ENCODE measurements at places on chromosomes 6 and 20. TPM values are rescaled to one million over a fixed set of nuclear protein-coding genes. Genes with fewer than 3 reads are reported as not detected.
A peak's percentile ranks its signal among the peaks of the same experiment; 100 is the strongest.

PNPLA1 gene
- not detected for total RNA-seq

KIFC1 gene
- 4.2 TPM for total RNA-seq

TUBE1 gene
- 17.7 TPM for total RNA-seq

OPRM1 gene
- not detected for total RNA-seq

ADTRP gene
- 0.58 TPM for total RNA-seq

ZNF165 gene
- 0.48 TPM for total RNA-seq

DNA sequence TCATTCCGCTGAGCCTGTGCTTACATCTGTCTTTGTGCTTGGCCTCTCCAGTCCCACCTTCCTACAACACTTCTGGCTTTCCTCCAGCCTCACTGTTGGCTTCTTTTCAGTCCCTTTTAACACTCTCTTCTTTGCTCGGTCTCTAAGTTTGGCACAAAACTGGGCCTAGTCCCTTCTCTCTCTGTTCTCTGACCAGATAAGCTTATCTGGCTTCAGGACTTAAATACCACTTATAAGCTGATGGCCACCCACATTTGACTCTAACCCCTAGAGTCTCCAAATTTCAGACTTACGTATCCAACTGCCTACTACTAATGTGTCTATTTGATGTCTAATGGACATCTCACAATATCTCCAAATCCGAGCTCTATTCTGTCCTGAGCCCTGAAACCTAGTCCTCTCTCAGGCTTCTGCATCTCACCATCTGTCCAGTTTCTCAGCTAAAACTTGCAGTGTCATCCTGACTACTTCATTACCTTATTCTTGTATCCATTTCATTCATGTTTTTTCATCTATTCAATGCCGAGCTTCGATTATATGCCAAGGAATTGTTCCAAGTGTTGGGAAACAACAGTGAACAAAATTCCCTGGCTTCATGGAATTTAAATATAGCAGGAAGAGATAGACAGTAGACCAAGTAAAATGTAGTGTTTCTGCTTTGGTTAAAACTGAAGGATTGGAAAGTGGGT lies 40.1 kb downstream of the TBPL1 start:
- peaks cover 5% of the 10 kb centered on the region for H3K36me3 ChIP-seq
- no peaks in the 10 kb centered on the region for H3K27me3 ChIP-seq
- no peak for DNase-seq
- H3K27ac ChIP-seq, result no peak overlapping the region

GRCh38 chr6:38193051-38193450 lies 373.5 kb downstream of the ZFAND3 start:
- DNase-seq, result no peak
- no peaks in the 10 kb centered on the region for H3K36me3 ChIP-seq
- no peak overlapping the region for H3K4me3 ChIP-seq
- H3K27me3 ChIP-seq, result no peaks in the 10 kb centered on the region

GRCh38 chr6:36309203-36309602 lies 27.5 kb downstream of the BNIP5 start:
- DNase-seq, result no peak
- peaks cover 15% of the 10 kb centered on the region for H3K27me3 ChIP-seq

- H3K36me3 ChIP-seq, result no peaks in the 10 kb centered on the region
- H3K27me3 ChIP-seq, result peaks cover 10% of the 10 kb centered on the region
- peak; percentile 21 for DNase-seq
- H3K4me1 ChIP-seq, result no peaks in the 10 kb centered on the region
- no peak overlapping the region for H3K27ac ChIP-seq
These were observed 226.3 kb upstream of the KCNG1 start for GRCh38 chr20:51249215-51249614.

DNA sequence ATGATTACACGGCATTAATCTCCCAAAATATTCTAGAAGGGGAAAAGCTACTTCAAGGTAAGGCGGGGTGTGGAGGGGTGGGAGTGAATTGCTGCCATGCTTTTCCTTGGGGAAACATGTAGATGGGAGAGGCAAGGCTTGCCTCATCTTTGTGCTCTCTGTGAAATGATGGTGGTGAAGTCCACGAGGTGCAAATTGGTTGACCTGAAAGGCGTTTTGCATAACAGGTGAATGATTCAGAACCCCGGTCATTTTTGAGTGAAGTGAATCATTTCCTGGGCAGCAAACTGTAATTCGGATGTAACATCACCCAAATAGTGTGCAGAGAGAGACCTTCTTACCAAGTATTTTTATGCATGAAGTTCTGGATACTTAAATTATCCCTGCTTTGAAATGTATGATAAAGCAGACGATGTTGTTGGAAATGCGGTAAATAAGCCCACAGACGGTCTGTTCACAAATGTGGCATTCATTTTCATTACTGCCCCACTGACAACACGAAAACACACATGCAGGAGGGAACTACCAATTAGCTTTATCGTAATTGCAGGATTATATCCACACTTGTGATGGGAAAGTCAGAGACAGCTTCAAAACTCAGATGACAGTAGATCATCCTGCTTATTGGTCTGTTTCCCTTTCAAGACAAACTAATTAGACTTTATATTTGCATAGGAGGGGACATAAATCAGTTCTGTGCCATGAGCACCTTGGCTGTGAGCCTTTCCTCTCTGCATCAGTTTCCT lies 3.0 kb downstream of the CDH4 start:
- no peaks in the 10 kb centered on the region for H3K36me3 ChIP-seq
- H3K27ac ChIP-seq, result peak overlapping the region; percentile 69
- H3K4me3 ChIP-seq, result peak overlapping the region; percentile 14
- peak; percentile 72 for DNase-seq
- peaks cover 8% of the 10 kb centered on the region for H3K27me3 ChIP-seq

GRCh38 chr20:44938637-44939036 lies 21.6 kb downstream of the TOMM34 start:
- no peak for DNase-seq
- no peaks in the 10 kb centered on the region for H3K27me3 ChIP-seq
- no peaks in the 10 kb centered on the region for H3K4me1 ChIP-seq
- H3K27ac ChIP-seq, result no peak overlapping the region
- no peak overlapping the region for H3K4me3 ChIP-seq
- peaks cover 27% of the 10 kb centered on the region for H3K36me3 ChIP-seq

DNA sequence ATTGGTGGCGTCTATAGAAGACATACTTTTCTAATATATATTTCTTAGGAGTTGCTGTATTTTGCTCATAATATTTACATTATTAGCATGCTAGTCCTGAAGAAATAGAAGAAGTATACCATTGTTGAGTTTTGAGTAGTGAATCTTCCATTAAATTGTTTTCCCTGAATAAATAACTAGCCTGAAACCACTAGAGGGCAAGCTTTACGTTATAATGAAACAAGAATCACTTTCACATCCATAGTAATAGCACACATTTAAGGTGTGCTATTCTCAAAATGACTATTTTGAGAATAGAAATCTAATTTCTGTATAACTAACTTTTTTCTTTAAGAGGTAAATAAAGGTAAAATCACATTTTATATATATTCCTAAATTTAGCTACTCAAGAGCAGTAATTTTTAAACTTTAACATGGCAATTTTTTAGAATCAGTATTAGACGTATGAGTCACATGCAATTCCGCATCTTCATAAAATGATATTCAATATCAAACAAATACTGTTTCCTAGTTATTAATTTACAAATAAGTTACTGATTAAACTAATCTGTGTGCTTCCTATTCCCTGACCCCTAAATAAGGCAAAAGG lies 213.2 kb upstream of the MANEA start:
- DNase-seq, result no peak
- no peaks in the 10 kb centered on the region for H3K4me1 ChIP-seq
- no peaks in the 10 kb centered on the region for H3K36me3 ChIP-seq

GRCh38 chr6:142376800-142377496 lies 75.1 kb downstream of the ADGRG6 start:
- DNase-seq, result peak; percentile 14
- no peak overlapping the region for H3K27ac ChIP-seq
- no peaks in the 10 kb centered on the region for H3K27me3 ChIP-seq
- peaks cover 31% of the 10 kb centered on the region for H3K4me1 ChIP-seq

GRCh38 chr6:82616386-82617028 lies 252.9 kb downstream of the TPBG start:
- no peak for DNase-seq
- H3K36me3 ChIP-seq, result no peaks in the 10 kb centered on the region
- H3K27ac ChIP-seq, result no peak overlapping the region
- no peaks in the 10 kb centered on the region for H3K27me3 ChIP-seq
- no peak overlapping the region for H3K4me3 ChIP-seq
- H3K4me1 ChIP-seq, result no peaks in the 10 kb centered on the region

- DNase-seq, result no peak
- H3K27ac ChIP-seq, result no peak overlapping the region
- H3K27me3 ChIP-seq, result no peaks in the 10 kb centered on the region
- no peaks in the 10 kb centered on the region for H3K4me1 ChIP-seq
These were observed 43.8 kb upstream of the EIF2S2 start for GRCh38 chr20:34155836-34156235.

- no peaks in the 10 kb centered on the region for H3K27me3 ChIP-seq
- no peak overlapping the region for H3K4me3 ChIP-seq
- H3K27ac ChIP-seq, result no peak overlapping the region
- DNase-seq, result no peak
- peaks cover 17% of the 10 kb centered on the region for H3K36me3 ChIP-seq
These were observed 4.4 kb downstream of the PNRC1 start for GRCh38 chr6:89084954-89085353.

DNA sequence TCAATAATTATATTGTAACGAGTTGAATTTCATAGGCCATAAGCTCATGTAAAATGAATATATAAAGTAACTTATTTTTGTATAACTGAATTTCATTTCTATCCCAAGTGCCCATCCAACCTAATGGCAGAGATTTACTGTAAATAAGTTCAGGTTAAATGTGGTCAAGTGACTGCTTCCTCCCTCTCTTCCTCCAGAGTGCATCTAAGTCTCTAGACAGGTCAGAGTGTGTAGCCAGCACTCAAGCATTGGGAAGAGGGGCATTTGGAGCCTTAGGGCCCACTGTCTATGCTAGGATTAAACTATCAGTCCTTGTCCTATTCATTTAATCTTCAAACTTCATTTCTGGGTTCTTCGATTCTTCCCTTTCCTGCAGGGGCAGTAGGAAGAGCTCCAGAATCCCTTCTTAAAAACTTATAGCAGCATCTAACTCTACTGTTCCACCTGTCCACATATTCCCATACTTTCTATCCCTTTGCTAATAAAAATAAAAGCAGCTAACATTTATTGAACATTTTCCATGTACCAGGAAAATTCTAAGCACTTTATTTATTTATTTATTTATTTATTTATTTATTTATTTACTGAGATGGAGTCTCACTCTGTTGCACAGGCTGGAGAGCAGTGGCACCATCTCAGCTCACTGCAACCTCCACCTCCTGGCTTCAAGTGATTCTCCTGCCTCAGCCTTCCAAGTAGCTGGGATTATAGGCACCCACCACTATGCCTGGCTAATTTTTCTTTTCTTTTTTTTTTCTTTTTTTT lies 36.1 kb upstream of the TOP1 start:
- no peaks in the 10 kb centered on the region for H3K27me3 ChIP-seq
- H3K27ac ChIP-seq, result no peak overlapping the region
- H3K4me1 ChIP-seq, result no peaks in the 10 kb centered on the region

DNA sequence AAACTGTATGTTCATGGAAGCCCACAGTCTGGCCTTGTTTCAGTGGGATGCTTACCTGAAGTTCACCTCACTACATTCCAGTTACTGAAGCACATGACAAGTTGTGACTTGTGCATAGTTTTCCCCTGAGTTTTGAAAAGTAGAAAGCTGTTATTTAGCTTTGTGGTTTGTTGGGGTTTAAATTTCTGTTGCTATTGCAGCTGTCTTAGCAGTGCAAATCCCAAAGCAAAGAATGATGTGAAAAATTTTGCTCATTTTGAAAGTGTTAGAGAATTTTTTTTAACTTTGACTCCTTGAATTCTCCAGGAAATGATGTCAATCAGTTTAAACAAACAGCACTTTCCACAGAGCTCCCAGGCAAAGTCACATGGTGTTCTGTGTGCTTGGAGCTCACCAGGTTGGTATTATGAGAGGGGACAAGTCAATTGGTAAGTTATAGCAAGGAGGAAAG lies 268.4 kb downstream of the ADGRG6 start:
- H3K4me1 ChIP-seq, result peaks cover 28% of the 10 kb centered on the region
- peak overlapping the region; percentile 88 for H3K27ac ChIP-seq
- peak; percentile 88 for DNase-seq
- no peak overlapping the region for H3K4me3 ChIP-seq
- H3K27me3 ChIP-seq, result no peaks in the 10 kb centered on the region
- no peaks in the 10 kb centered on the region for H3K36me3 ChIP-seq

- no peak overlapping the region for H3K27ac ChIP-seq
- no peaks in the 10 kb centered on the region for H3K4me1 ChIP-seq
- H3K27me3 ChIP-seq, result peaks cover 11% of the 10 kb centered on the region
- no peak for DNase-seq
These were observed 38.5 kb downstream of the EYA2 start for GRCh38 chr20:46933150-46933549.

DNA sequence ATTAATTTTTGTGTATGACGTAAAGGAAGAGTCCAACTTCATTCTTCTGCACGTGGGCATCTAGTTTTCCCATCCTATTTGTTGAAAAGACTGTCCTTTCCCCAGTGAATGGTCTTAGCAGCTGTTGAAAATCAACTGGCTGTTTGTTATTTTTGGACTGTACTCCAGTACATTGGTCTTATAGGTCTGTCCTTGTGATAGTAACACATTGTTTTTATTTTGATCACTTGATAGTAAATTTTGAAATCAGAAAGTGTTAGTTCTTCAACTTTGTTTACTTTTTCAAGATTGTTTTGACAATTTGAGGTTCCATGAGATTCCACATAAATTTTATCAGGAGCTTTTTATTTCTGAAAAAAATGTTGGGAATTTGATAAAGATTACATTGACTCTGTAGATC lies 280.2 kb upstream of the FOXQ1 start:
- H3K4me1 ChIP-seq, result no peaks in the 10 kb centered on the region
- DNase-seq, result no peak
- no peaks in the 10 kb centered on the region for H3K36me3 ChIP-seq
- no peaks in the 10 kb centered on the region for H3K27me3 ChIP-seq
